Activated CD4-positive, alpha-beta T cell treated with anti-CD3 and anti-CD28 coated beads, Interleukin-2, amount 50 U/mL, for 24 hours (primary cell): ENCODE measurements at places on chromosomes 6 and 20.
A peak's percentile ranks its signal among the peaks of the same experiment; 100 is the strongest.

- no peak for DNase-seq
Measured at GRCh38 chr20:56943946-56944945, 315.1 kb downstream of the TFAP2C start.

DNA sequence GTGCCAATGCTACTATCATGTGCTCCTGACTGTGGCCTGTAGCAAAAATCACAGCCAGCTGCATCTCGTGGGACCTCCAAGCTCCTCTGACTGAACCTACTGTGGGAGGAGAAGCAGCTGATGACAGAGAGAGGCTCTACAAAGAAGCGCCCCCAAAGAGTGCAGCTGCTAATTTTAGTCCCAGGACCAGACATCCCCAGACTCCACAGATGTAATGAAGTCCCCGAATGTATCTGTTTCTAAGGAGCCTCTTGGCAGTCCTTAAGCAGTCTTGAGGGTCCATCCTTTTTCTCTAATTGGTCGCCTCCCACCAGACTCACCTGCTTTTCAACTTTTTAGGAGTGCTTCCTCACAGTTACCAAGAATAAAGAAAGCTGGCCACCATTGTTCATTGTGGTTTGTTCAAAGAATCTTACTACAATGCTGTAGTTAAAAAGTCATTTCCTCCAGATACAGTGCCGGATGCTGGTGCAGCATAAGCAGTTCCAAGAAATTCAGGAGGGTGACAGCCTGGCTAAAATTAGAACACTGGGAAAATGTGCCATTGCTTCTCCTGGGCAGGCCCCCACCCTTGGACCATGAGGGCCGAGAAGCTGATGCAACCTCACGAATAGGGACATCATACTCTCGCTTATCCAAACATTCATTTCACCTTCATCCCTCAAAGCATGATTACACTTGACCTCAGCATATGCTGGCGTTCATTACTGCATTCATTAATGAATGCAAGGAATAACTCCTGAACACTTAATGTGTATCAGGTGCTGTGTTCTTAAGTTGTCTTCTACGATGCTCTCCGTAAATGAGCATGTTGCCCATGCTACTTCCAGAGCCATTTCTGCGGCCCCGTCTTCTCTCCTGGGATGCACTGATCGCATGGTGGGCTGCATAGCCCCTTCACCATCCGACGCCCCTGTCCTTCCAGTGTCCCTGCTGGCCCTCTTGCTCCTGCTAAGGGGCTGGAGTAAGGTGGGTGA, 66.4 kb downstream of the LY86 start:
- peak; percentile 17 for DNase-seq

- peak; percentile 58 for DNase-seq
Measured at GRCh38 chr6:2989332-2990247, 10.1 kb upstream of the NQO2 start.

- peak; percentile 61 for DNase-seq
Measured at GRCh38 chr6:30325873-30326525, 728 bp upstream of the TRIM39 start.

GRCh38 chr6:119347466-119348095, 2.0 kb downstream of the MAN1A1 start:
- DNase-seq, result no peak

DNA sequence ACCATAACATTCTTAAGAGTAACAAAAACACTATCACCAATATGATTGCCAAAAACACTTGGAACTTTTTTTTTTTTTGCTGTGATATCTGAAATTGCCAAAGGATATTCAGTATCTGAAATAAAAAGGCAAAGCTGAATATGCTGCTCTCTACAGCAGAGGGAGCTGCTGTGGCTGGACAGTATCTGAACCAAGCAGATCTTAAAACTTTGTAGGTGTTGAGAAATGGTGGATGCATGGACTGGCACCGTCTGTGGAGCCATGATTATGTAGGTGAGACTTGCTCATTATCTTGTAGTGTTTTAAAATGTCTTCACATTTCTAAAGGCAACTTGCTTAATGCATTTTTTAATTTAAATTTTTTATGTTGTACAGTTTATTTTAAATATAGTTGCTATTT, 9.2 kb downstream of the PDCD2 start:
- no peak for DNase-seq

DNA sequence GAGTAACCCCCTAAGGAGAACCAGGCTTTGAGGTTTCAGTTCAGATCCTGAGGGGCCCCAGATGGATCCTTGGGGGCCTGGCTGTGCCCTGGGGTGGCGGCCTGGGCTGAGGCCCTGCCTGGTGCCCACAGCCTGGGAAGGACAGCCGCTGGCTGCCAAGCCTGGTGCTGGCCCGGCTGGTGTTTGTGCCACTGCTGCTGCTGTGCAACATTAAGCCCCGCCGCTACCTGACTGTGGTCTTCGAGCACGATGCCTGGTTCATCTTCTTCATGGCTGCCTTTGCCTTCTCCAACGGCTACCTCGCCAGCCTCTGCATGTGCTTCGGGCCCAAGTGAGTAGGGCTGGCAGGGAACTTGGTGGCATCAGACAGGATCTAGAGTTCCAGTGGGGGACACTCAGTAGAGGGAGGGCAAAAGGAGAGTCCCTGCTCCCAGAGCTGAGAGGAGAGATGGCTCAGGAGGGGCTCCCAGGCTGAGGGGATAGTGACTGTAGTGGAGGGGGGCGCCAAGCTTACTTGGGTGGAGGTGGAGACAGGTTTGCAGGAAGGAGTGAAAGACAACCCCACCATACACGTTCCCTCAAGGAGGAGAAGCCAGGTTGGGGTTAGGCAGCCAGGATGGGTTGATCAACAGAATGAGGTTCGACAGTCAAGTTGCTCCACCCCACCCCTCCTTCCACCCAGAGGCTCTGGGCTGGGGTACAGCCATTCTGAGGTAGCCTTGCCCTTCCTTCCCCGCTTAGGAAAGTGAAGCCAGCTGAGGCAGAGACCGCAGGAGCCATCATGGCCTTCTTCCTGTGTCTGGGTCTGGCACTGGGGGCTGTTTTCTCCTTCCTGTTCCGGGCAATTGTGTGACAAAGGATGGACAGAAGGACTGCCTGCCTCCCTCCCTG, 9.5 kb downstream of the SLC29A1 start:
- no peak for DNase-seq

DNA sequence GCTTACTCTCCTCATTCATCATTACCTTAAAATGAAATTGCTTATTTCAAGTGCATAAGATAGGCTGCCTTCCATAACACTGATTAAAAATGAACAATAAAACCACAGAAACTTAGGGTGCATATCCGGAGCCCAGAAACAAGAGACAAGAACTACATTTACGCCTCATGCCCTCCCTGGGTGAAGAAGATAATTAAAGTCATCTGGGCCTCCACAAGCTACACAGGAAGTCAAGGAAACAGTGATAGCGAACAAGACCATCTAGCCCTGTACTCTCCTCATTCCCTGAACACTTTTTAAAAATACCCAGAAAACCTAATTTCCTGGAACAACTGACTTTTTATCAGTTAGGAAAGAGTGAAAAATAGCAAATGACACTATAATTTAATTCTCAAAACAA, 6.3 kb downstream of the SOD2 start:
- DNase-seq, result no peak

DNA sequence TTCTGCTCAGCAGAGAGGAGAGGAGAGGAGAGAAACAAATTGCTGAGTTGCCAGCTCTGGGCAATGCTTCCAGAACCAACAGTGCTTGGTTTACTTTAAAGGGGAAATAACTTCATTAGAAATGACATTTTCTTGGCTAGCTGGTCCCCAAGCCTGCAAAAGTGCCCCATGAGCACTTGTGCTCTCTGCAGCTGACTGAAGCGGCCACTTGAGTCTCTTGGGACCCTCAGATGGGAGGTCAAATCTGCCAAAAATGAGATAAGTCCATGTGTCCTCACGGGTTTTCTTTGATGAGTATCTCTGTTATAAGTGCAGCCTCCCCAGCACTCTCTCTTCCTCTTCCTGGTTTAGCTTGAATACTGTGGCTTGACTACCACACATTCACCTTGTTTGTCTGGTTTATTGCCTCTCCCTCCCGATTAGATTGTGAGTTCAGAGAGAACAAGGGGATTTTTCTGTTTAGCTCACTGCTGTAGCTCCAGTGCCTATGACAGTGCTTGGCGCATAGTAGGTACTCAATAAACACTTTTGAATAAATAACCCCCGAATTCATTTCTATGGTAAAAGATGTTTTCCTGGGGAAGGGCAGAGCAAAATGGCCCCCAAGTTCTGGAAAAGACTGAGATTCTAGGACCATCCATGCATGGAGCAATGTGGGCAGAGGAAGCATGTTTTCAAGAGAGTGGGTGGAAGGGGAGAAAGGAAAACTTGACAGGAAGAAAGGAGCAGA, 7.0 kb upstream of the RIN2 start:
- no peak for DNase-seq

GRCh38 chr6:7725412-7725811, 487 bp upstream of the BMP6 start:
- DNase-seq, result no peak

DNA sequence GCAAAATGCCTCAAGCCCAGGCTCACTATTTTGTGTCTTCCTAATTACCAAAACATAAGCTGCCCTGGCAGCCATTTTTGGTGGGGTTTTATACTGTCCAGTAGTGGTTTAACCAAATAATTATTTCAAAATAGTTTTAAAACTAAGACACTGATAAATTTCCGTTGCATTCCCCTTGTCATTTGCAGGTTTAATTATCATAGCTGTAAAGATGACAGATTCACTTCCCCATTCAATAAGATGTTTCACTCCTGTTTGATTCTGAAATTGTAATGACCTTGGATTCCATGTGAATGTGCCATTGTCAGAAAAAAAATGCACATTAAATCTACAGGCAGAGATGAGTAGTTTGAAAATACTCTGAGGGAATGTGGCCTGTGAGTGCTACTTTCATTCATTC, 172.0 kb downstream of the COL9A1 start:
- DNase-seq, result no peak

DNA sequence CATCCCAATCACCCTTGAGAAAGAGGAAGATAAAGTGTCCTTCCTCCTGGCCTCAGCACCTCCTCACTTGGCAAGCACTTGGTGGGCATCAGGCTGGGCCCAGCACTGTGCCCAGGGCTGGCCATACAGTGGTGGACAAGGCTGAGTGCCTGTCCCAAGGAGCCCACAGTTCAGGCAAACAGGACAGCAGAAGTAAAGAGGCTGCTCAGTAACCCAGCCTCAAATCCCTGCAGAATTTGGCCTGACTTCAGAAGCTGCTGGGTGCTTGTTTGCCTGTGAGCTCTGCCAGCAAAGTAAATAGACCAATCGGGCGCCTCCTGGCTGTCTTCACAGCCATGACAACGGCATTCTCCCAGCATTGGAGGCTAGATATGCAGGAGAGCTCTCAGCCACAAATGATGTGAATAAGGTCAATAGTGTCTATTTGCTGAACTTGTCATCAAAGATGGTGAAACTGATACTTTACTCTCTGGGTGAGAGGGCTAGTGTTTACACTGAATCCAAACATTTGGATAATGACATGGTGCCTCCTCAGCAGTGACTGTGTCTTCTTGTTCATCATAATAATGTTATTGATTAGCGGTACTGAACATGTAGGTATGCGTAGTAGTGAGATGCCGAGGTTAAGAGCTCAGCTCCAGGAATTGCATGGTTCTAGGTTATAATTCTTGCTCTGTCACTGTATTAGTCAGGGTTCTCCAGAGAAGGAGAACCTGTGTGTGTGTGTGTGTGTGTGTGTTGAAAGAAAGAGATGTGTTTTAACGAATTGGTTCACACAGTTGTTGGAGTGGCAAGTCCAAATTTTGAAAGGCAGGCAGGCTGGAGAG, 36.9 kb upstream of the FANCE start:
- DNase-seq, result no peak

GRCh38 chr6:47483853-47484546, 6.4 kb downstream of the CD2AP start:
- no peak for DNase-seq

GRCh38 chr20:5172167-5172601, 45.4 kb downstream of the CDS2 start:
- DNase-seq, result no peak
